ENCODE measurements at places on chromosomes 4 and X.

GRCh38 chr4:97349468-97350186 lies 793.6 kb downstream of the STPG2 start:
- DNase-seq = no peak

DNA sequence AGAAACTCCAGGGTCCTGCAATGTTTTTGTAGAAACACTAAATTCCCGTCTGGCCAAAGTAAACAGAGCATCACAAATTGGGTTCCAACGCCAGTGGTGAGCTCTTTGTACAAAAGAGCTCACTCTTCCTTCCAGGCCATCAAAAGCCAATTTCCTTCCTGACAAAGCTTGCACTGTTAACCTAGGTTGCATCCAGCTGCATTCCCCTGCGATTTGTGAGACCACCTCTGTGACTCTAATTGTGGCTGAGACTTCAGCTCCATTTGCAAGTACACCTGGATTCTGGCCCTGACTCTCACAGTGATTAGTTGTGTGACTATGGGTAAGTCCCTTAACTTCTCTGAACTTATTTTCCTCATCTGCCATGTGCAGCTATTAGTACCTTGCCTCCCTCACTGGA lies 212.5 kb upstream of the CXorf66 start:
- DNase-seq = no peak

DNA sequence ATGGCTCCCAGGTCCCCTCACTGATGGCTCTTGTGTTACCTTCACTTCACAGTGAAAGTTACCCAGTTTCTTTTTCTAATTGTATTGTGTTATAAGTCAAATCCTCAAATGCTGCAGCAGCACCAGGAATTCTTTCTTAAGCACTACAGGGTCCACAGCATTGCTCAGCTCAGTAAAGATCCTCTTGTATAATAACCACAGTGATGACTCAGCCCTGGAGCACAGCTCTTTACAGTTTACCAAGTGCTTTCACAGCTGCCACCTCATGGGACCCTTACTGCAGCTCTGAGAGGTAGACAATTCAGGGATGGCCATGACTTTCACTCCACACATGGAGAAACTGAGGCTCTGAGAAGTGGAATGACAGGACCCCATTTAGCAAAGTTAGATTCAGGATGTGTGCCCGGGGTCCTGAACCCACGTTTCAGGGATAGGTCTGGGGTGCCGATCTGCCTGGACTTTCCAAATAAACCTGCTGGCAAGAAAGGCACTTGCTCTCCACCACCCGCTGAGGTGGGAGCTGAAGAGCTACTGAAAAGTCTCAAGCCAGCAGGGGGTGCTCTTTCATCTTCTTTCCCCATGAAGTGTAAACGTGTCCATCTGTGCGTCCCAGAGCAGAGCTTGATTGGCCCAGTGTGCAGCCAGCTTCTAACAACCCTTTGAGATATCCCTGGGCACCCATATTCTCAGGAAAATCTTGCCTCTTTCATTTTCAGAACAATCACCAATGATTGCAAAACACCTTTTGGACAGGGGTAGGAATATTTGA lies 35.7 kb upstream of the GABRQ start:
- no peak for DNase-seq

DNA sequence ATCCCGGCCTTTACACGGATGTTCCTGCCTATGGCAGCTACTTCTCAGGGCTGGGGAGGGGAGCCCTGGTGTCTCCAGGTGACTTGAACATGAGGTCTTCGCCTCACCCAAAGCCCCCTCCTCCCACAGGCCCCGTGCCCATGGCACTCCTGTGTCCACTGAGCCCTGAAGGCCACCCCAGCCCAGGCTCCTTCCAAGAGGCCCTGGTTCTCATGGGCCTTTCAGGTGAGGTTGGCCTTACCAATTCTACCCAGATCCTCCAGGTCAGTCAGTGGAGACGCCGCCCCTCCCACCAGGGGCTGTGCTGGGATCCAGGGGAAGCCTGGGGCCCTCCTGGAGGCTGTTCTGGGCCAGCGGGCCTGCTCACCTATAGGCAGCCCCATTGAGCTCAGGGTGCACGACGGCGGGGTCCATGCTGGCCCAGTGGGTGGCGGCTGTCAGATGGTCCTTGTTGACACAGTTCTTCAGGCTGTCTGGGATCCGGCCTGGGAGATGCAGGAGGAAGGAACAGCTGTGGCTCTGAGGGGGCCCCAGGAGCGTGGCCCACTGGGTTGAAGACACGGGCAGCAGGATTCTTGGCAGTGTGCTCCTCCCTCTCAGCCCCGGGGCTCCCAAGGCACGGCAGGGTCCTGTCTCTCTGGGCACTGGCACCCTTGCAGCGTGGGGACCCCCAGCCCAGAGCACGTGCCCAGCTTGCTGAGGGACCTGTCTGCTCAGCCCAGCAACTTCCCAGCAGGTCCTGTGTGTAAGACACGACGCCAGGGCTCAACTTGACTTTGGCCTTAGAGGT lies 36.2 kb downstream of the CTBP1 start:
- DNase-seq = no peak

DNA sequence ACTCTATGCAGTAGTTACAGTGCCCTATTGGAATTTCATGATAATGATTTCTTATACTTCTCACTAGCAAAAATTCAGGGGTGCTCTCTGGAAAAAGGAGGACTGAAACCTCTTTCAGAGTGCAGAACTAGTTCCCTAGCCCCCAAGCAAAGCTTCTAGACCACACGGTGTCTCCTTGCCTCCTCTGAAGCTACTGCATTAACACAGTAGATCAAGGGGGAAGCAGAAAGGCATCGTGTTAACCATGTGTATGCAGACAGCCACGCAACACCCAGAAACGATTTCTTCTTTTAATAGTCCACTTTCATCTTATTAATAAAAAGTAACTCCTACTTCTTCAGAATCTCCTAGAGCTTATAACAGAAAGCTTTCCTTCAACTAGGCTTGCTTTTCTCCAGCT lies 44.7 kb downstream of the MAML3 start:
- DNase-seq = no peak

DNA sequence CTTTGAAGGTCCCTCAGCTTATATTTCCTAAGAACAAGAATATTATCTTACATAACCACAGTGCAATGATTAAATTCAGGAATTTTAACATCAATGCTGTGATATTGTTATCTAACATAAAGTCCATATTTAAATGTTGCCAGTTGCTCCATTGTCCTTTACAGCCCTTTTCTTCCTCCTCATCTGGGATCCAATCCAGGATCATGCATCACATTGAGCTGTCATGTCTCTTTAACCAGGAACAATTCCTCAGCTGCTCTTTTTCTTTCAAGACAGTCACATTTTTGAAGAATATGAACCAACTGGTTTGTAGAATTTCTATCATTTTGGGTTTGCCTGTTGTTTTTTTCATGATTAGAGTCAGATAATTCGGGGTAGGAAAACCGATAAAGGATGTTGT lies 12.0 kb downstream of the TMSB4X start:
- DNase-seq = no peak

DNA sequence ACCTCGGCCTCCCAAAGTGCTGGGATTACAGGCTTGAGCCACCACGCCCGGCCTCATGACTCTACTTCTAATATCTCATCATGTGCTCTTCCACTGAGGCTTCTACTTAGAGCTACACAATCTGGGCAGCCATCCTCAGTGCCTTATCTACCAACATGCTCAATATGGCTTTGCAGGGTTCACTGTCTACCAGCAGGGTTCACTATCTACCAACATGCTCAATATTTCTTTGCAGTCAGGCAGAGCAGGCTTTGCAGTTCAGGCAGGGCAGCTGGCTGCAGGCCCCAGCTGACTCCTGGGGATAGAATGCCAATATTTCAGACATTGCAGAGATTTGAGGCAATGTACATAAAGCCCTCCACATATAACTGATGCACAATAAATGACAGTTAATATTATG lies 47.5 kb downstream of the PKD2 start:
- peak; percentile 10 for DNase-seq

GRCh38 chr4:36255577-36255976 lies 11.3 kb upstream of the ARAP2 start:
- no peak for DNase-seq

- no peak for DNase-seq
Observed at GRCh38 chrX:66638591-66639500, at the start of gene EDA2R. Gene EDA2R, minus strand, starts transcription at chrX:66639078. Its CDS starts 23,058 bp downstream, at chrX:66616020.

- DNase-seq = no peak
Observed at GRCh38 chr4:119536572-119537528, 91.8 kb downstream of the PDE5A start.

DNA sequence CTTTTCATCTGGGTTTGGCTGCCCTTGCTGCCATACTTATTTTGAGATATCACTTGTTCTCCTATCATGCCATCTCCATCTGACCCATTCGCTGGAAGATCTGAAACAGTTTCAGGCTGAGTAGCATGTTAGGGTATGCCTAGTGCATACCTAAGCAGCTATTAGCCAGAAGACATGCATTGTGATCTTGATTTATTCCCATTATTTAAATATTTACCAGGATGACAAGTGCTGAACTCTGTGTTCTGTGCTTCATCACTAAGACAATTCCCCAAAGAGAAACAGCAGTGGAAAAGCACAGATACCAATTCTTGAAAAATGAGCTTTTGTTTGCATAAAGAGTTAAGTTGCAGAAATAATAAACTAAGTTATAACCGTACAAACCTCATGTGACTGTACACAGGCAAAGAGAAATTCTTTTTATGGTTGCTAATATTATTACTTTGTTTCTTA lies 271.0 kb upstream of the ARSJ start:
- no peak for DNase-seq

- no peak for DNase-seq
Observed at GRCh38 chr4:5198656-5199541, 147.6 kb downstream of the STK32B start.

- DNase-seq = peak; percentile 8
Observed at GRCh38 chr4:74189331-74190043, 31.6 kb downstream of the MTHFD2L start.

DNA sequence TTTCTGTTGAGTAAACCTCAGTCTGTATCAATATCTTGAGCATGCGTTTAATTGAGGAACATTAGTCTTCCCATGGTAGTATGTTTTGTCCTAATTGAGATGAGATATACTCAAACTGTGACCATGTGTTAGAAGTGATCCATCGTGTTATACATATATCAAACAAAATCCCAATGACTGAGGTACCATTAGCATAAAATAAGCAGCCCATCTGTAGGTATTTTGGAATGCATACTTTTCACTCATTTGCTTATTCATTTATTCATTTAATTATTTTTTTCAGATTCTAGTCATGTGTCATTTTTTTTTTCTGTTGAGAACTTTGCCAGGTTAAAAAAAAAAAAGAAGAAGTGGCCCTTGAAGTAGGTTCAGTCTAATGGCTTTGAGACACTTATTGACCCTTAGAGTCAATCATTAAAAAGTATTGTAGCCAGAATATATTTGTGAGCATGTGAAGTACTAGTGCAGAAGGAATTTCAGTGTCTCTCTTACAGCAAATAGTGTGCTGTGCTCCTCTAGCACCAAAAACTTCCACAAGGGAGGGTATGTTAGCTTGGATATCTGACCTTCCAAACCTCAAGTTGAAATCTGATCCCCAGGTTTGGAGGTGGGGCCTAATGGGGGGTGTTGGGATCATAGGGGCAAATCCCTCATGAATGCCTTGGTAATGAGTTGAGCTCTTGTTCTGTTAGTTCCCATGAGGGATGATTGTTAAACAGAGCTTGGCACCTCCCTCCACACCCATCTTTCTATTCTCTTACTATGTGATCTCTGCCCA lies 130.8 kb upstream of the NPY2R start:
- DNase-seq = no peak

DNA sequence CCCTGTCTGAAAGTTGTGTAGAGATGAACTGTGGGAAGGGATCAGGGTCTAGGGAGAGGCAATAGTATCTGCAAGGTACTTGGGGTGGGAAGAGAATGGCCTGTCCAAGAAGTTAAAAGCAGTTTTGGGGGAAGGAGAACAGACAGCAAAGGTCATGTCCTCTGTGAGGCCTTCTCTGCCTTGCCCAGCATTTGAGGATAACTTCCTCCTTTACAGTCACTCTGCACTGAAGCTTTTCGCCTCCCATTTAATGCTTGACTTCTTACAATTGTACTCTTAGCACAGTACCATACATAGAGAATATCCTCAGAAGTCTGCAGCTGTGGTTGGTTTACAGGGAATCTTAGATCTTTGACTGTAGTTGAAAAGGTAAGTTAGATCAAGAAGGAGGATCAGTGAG lies 121.8 kb upstream of the AP1S2 start:
- DNase-seq = no peak

DNA sequence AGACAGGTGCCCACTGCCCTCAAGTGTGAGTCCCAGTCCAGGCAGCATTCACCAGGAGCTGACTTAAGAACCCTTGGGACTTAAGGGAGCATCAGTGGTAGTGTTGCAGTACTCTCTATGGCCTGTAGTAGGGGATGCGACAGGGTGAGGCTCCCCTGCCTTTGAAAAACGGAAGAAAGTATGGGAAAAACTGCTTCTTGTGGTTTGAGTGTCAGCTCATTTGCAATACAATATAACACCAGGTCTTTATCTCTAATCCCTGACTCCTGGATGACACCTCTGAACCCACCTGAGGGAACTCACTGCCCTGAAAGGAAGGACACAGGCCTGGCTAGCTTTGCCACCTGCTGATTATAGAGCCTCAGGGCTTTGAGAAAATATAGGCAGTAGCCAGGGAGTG lies 176.0 kb downstream of the SMARCA1 start:
- no peak for DNase-seq

- DNase-seq = no peak
Observed at GRCh38 chr4:176779421-176779820, 13.3 kb downstream of the VEGFC start.

DNA sequence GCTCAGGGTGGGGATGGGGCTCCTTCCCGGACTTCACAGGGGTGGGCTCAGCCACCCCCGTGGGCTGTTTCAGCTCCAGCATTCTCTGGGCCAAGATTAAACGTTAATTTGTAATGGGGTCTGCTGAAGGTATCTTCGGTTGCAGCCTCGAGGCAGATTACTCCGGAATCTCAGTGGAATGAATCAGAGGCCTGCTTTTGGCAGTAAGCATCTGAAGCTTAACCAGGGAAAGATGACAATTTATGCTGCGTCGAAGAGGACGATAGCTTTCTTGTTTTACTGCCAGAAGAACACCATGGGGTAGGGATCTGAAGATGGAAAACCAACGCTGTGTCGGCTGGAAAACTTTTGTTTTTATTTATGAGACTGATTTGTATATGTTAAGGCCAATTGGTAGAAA lies 129.2 kb upstream of the MSX1 start:
- DNase-seq = no peak

DNA sequence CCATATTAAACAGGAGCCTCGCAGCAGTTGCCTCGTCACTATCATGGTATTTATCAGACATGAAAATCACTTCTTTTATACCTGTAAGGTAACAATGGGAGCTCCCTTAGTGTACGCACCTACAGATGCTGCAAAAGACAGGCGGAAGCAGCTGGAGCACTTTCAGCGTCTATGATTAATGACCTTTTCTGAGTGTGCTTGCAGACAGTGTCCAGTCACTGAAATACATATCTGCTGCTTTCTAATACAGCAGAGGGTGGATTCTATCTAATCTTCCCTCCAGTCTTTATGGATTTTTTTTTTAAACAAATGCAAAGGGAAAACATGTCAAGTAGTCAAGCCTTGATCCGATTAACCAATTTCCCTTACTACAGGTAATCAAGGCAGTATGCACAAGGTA lies 24.1 kb downstream of the DCTD start:
- DNase-seq = no peak

- DNase-seq = no peak
Observed at GRCh38 chr4:38870098-38870808, 2.6 kb downstream of the FAM114A1 start.
